ENCODE measurements at places on chromosomes 4 and X.
A peak's percentile ranks its signal among the peaks of the same experiment; 100 is the strongest.

GRCh38 chr4:63580796-63581475 lies 828.3 kb downstream of the TECRL start:
- no peak for DNase-seq

GRCh38 chrX:147978931-147979330 lies 2.2 kb upstream of the FMR1NB start:
- DNase-seq: no peak

- DNase-seq: peak; percentile 2
Observed at GRCh38 chrX:13932416-13932815, 97.3 kb downstream of the GEMIN8 start.

- no peak for DNase-seq
Observed at GRCh38 chr4:119206178-119206577, 6.3 kb upstream of the USP53 start.

DNA sequence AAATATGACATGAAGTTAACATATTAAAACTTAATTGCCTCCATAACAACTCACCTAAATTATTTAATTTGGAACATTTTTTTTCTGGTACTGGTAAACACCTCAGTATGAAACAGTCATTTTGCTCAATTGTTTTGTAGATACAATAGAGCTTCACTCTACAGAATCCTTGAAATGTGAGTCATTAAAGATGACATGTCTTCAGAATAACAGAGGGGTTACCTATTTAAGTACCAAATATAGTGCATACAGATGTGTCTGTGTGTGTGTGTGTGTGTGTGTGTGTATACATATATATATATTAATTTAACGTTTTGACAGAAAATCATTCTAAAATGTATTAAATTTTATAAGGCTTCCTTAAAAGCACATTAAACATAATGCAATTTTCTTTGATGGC lies 297.6 kb downstream of the INPP4B start:
- no peak for DNase-seq

GRCh38 chr4:101418466-101418865 lies 71.1 kb upstream of the PPP3CA start:
- no peak for DNase-seq

DNA sequence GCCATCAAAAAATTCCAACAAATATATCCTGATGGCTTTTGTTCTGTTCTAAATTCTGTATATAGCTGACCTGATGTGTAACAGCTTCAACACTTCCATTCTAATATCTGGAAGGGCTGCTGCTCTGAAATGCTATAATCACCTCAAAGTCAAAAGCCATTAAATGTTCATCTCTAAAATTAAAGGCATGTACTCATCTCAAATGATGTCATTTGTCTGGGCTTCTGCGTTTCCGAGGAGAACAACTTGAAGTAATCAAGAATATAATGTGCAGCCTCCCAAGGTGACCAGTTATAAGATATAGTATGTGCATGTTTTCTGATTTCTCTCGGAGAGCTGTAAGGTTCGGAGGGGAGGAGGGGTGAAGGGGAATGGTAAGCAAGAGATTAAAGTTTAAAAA lies 237.6 kb downstream of the SCFD2 start:
- no peak for DNase-seq

GRCh38 chr4:158993891-158994290 lies 109.0 kb upstream of the RAPGEF2 start:
- no peak for DNase-seq

DNA sequence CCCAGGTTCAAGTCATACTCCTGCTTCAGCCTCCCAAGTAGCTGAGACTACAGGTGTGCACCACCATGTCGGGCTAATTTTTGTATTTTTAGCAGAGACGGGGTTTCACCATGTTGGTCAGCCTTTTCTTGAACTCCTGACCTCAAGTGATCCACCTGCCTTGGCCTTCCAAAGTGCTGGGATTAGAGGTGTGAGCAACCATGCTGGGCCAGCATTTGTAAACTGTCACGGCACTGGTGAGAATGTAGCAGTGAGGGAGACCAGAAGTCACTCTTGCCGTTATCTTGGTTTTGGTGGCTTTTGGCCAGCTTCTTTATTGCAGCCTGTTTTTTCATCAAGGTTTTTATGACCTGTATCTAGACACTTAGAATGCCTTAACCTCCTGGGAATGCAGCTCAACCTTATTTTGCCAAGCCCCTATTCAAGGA lies 22.4 kb downstream of the PCDH18 start:
- no peak for DNase-seq

GRCh38 chr4:78951862-78952472 lies 12.7 kb upstream of the PAQR3 start:
- DNase-seq: peak; percentile 14

DNA sequence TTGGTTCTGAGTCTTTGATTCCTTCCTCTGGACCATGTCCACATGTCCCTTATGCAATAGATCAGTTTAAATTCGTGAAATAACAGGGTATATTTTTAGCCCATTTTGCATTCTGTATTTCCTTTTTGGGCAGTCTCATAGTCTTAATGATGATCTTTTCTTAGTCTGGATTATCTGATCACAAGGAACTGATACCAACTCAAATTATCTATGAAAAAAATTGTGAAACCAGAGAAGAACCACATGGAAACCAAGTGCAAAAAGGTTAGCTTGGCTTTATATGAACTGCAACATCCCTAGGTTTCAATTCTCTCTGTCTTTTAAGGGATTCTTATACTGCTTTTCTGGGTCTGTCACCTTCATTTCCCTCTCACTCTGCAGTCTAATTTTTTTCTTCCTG lies 608.6 kb upstream of the AADAT start:
- DNase-seq: no peak

GRCh38 chr4:184384810-184385557 lies 89.4 kb downstream of the IRF2 start:
- DNase-seq: no peak

Measured in NCI-H446 treated with DMSO at 0.1 percent for 48 hours (cell line).